ENCODE measurements at places on chromosomes 7 and 10.

DNA sequence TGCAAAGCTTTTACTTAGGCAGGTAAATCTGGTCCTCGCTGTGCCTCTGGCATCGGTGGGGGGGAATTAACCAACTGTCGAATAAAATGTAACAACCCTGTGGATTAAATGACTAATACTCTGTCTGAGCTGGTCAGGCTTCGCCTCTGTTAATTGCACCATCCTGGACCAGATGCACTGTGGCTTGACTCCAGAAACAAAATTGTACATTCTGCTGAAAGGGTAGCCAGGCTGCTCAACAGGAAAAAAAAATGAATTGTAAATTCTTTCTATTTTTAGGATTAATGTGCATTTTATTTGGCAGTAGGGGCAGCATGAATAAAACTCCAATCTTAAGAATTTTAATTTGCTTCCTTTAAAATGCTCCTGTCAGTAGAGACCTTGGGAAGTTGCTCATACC, 389.4 kb downstream of the SORCS1 start:
- DNase-seq = no peak

GRCh38 chr7:68148440-68148839, 1151.8 kb downstream of the TYW1 start:
- DNase-seq = no peak

GRCh38 chr10:22280078-22280477, 36.1 kb upstream of the COMMD3 start:
- DNase-seq = no peak

DNA sequence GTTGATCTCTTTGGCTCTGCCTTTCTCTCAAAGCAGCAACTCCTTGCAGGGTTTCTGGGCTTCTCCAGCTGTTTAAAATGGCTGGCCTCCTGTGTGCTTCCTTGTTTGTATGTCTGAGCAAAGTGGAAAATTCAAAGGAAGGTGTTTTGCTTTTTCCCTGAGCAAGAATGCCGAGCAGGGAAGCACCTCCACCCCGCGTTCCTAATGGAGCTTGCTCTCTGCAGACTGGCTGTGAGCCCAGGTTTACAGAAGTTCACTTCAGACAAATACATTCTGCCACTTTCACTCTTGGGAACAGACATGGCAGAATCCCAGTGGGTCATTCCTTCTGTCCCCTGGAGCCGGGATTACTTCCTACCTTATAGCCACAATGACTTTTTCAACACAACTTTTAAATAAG, 181.8 kb upstream of the AGK start:
- no peak for DNase-seq

- no peak for DNase-seq
Measured at GRCh38 chr7:97748482-97748881, 16.6 kb downstream of the TAC1 start.

GRCh38 chr10:117987244-117987909, 59.4 kb downstream of the RAB11FIP2 start:
- no peak for DNase-seq

DNA sequence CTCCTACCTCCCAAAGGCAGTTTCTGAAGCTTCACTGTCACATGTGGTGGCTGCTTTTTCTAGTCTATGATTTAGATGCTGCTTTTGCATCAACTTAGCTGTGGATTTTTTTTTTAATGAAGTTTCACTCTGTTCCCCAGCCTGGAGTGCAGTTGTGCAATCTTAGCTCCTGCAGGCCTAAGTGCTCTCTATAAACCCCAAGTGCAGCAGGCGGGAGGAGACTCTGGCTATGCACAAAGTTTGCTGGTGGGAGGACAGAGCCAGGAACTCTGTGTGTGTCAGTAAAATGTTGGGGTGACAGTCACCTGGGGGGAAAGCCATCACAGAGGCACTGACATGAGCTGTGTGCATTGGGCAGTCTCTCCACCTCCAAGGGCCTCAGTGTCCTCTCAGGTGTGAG, 138.8 kb upstream of the FAM20C start:
- no peak for DNase-seq
